ENCODE measurements at places on chromosomes 7 and 10. TPM values are rescaled to one million over a fixed set of nuclear protein-coding genes. Genes with fewer than 3 reads are reported as not detected.

MSMB gene
- 6.6 TPM for total RNA-seq

HYCC1 gene
- 11.3 TPM for total RNA-seq

PKD2L1 gene
- total RNA-seq: not detected

OPN4 gene
- 0.32 TPM for total RNA-seq

LGI1 gene
- total RNA-seq: 2.8 TPM

DNA sequence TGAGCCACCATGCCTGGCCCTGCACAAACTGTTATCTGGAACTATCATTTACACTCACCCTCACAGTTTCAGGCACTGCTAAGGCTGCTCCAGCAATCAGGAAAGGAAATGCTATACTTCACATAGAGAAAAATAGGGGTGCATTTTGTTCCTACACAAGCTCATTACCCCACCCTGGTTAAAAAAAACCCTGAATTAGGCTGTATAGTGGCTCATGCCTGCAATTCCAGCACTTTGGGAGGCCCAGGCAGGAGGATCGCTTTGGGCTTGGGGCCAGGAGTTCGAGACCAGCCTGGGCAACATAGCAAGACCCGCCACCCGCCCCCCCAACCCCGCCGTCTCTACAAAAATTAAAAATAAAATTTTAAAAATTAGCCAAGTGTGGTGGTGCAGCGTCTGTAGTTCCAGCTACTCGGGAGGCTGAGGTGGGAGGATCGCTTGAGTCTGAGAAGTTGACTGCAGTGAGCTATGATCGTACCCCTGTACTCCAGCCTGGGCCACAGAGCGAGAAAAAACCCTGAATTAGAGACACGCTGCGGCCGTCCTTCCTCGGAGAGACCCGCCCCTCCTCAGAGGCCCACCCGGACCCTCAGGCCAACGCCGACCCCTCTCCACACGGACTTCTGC, 539 bp downstream of the PTCD1 start:
- DNase-seq: no peak

- no peak for DNase-seq
Observed at GRCh38 chr10:16063350-16063749, 203.0 kb upstream of the MINDY3 start.

DNA sequence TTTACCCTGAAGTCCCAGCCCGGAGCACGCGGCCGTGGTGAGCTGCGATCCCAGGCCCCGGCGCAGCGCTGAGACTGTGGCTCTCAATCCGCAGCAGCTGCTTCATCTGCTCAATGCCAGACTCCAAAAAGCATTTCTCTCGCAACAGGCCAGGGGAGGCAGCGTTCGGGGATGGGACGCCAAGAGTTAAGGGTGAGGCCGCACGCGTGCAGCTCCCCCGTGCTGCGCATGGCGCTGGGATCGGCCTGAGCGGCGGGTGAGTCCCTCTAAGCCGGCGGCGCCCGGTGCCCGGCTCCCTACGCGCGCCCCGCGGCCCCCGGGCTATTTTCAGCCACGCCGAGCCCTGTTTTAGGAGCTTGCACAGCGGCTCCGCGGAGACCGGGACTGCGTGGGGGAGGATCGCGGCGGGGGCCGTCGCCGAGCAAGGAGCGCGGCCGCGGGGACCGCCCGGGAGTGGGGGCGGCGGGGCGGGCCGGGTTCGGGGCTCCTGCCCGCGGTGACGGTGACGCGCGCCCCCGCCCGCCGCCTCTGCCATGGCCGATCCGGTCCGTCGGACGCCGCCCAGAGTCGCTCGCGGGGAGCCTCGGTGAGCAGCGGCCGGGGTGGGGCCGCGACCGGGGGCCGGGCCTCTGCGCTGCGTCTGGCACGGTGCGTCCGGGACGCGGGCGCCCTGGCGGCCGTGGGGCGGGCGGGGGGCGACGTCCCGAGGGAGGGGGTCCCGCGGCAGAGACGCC, 29.4 kb upstream of the JAKMIP3 start:
- no peak for DNase-seq

DNA sequence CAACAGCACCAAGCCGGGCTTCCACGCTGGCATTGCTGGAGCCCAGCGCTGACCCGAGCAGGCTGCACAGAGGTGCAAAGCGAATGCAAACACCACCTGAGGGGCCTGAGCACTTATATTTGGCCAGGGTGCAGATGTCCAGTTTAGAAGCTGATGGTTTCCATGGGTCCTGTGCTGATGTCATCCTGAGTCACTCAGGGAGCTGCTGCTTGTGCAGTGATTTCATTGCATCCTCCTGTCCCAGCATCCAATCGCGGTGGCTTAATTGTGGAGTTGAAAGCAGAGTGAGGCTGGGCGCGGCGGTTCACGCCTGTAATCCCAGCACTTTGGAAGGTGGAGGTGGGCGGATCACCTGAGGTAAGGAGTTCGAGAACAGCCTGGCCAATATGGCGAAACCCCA, 410.2 kb upstream of the KLF6 start:
- no peak for DNase-seq

All from lower leg skin (tissue), 4 donors.